ENCODE measurements at places on chromosomes 16 and 17. TPM values are rescaled to one million over a fixed set of nuclear protein-coding genes. Genes with fewer than 3 reads are reported as not detected.
A peak's percentile ranks its signal among the peaks of the same experiment; 100 is the strongest.

DNA sequence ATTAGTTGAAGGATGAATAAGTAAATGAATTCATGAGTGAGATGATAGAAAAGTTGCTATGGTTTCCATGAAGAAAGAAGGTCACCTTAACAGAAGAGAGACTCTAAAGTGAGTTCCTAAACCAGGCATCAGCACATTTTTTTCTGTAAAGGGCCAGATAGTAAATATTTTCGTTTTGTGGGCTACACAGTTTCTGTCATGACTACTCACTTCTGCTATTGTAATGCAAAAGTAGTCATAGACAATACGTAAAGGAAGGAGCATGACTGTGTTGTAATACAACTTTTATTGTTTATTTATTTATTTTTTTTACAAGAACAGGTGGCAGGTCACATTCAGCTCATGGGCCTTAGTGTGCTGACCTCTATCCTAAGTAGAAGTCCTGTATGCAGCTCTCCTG is 426.1 kb upstream of the DYNLRB2 start:
- no peak for DNase-seq

Gene ZNF469
- 0.35 TPM for polyA plus RNA-seq

DNA sequence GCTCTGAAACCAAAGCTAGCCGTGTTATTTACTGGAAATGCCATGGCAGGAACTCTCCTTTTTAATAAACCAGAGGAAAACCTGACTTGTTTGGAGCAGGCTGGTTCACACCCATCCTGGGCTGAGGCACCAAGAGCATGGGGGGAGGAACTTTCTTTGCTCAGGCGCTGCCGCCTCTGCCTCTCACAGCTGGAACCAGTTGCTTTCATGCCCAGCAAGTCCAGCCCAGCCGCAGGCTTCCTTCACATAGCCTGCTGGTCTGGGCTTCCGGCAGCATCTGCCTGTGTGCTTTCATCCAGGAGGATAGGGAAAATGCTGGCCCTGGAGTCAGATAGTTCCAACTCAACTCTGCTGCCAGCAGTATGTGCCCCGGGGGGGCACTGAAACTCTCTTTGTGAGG is 88.1 kb upstream of the ASIC2 start:
- DNase-seq: no peak

DNA sequence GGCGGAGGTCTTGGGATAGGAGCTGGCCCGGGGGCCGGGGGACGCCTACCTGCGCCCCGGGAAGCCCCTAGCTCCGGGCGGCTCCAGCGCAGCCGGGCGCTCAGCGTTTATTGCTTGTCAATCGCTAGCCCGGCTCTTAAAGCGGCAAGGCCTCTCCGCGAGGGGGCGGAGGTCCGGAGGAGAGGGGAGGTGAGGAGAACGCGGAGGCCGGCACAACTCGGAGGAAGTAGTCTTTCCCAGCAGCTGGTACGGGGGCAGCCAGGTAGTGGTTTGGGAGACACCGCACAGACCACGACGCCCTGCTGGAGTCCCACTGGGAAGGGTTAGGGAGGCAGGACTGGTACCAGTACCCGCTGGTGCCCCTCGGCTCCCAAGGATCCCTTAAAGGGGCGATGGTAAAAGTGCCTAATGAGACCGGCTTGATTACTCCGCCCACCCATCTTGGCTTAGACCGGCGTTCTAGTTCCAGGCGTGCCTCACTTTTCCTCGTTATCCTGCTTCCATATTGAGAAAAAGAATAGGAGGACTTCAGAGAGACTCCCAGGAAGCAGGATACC is at the start of gene MPP2:
Gene MPP2 (minus strand): TSS at position 112 of the 557 bp plus-strand sequence. CDS start 3,076 bp downstream, outside the sequence.
- DNase-seq: peak; percentile 83

DNA sequence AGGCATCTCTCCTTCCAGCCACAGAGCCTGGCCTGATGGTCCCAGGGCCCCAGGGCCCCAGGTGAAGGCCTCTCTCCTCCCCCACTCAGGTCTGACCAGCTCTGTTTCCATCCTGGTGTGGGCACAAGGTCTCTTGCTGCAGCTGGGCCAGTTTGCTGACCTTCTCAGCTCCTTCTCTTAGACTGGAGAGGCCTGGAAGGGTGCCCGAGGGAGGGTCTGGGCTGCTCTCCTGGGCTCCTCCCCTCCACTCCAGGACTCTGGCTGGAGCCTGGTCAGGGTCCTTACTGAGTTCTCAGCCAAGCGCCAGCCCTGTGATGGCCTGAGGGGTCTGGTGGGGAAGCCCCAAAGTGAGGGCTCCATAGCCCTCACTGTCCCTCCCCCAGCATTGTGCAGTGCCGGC is 12.4 kb downstream of the SOCS3 start:
- no peak for DNase-seq

All from spleen (tissue), 13 donors.